GM23338 (cell line): ENCODE measurements at places on chromosomes 4 and X. TPM values are rescaled to one million over a fixed set of nuclear protein-coding genes. Genes with fewer than 3 reads are reported as not detected.
A peak's percentile ranks its signal among the peaks of the same experiment; 100 is the strongest.

DNA sequence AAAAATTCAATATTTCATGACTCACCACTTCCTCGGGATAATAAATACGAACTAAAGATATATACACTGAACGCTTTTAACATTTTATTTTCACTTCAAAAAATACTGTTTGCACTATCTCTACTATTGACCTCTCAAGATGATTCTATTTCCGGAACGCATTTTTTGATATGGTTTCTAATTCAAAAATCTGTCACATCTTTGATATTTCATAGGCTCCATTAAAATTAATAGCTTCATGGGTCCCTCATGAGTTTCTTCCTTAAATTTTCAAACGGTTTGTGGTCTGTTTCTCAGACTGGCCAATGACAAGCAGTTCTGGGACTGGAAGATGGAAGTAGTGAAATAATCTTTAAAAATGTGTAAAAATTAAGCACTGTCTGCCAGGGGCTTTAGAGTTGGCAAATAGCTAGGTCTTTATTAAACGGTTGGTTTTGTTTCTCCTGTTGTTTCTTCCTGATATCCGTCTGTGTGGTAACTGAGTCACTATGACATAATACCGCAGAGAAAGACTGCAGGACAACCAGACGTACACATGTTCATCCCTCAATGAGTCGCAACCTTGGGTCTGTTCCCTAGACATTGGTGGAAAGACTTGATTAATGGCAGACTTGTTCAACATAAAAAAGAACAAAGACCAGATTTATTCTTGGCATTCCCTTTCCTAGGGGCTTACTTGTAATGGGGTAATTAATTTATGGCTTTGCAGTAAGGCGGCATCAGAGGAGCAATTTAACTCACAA lies 133.8 kb downstream of the PALLD start:
- no peak for DNase-seq

GRCh38 chr4:173252024-173252935 lies 81.9 kb downstream of the HMGB2 start:
- DNase-seq = peak; percentile 52

DNA sequence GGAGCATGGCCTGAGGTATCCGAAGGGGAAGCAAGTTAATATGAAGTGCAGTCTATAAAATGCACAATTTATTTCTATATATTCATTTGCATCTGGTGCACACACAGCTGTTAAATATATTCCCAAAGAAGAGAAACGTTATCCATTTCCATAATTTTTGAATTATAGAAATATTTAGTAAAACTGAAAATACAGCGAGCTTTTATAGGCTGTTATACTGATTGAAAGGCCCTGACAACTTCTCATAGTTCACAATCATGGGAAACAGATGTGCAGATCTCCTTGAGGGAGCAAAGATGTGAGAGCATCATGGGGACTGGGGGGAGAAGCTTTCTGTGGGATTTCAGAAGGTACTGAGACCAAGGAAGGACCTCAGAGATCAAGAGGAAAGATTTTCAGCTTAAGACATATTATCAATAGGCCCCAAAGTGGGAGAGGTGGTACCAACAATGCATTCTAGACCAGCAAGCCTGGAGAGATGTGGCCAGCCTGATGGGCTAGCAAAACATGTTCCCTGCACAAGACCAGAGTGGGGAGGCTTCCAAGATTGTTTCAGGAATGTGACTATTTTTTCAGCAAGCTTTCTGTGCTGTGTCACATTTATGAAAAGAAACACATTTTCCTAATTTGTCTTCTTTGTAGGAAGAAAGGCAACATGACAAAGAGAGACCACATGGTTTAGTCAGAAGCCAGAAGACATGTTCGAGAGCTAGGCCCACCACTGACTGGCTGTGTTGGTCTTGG lies 256.0 kb upstream of the SFRP2 start:
- DNase-seq = no peak

DNA sequence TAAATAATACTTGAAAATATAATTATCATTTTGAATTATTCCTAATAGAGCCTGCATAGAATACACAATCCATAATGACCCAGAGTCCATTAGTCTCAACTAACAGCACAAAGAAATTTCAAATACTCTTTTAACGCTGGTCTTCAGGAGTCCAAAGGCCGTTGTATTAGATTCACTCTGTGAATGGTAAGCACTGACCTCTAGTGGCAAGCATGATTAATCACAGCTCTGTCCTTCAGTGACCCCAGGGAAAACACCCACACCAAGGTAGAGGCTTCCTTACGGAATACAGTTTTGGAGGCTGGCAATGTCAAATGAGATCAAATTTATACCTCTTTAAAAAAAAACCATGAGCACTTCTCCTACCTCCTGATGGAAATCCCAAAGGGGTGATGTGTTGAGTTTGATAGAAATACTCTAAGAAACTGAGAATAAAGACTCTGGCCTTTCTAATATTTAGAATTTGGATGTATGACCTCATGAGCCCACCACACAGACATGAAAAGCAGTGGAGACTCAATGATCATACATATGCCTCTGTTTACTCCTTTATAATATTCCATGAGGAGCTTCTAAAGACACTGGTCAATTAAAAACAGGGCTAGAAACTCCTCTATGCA lies 147.2 kb upstream of the DKK2 start:
- peak; percentile 85 for DNase-seq

DNA sequence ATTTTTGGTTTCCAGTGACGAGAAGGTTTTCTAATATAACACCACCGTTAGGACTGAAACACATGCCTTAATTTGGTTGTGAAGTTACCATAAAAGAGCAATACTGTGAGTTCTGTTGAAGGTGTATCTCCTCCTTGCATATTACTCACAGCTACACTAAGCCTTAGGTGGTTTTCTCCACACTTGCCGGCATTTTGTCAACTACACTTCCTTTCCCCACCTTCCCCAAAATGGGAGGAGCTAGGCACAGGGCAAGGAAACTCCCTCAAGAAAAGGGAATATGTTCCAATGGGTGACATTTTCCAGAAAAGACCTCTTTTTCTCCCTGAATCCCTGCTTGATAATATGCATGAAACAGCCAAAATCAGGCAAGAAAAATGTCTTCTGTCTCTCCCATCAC lies 44.8 kb downstream of the RELL1 start:
- peak; percentile 27 for DNase-seq

Gene COX7B2
- not detected in 2 replicates for polyA plus RNA-seq

DNA sequence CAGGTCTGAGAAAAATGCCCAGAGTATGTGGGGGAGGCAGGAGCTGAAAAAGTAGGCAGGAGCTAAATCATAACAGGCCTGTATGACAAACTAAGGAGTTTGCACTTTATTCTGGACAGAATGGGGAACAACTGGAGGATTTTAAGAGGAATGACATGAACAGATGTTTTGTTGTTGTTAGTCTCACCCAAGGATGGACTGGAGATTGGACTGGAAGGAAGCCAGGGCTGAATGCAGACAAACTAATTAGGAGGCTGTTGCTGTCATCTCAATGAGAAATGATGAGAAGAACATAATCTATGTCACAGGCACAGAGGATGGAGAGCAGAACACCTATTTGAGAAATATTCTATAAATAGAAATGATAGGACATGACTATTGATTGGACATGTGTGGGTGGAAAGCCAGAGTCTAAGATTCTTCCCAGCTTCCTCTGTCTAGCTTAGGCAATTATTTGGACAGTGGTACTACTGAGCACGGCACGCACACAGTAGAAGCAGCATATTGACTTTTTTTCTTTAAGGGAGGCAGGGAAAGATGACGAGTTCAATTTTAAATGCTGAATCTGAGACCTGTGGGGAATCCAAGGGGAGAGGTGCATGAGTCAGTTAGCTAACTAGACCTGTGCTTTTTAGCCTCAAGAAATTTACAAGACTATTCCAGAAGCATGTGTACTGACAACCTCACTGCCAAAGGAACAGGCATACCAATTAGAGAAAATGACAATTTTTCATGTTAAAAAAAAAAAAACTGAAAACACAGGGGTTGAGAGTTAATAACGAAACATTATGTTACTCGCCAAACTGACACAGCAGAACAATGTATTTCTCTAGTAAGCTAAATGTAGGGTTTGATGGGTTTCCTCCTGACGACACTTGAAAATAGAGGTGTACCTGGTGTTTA lies 963 bp upstream of the USO1 start:
- DNase-seq = no peak

GRCh38 chr4:6331018-6331417 lies 61.4 kb downstream of the WFS1 start:
- DNase-seq = peak; percentile 73

Gene XPNPEP2
- polyA plus RNA-seq = not detected in 2 replicates

DNA sequence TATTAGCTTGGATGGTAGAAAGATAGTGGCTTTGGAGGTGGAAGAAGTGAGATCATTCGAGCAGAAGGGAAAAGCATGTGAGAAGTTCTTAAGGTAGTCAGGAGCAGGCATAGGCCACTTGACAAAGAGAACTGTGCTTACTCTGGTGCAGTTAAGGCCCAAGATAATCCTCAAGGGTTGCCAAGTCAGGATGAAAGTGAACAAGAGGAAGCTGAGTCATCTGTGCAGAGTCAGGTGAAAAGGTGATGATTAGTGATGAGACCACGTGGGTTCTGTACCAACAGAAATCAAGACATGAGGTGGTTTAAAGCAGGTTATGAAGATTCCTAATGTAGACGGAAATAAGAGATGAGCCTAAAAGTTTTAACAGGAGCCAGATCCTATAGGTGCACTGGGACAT lies 369.8 kb downstream of the DTHD1 start:
- no peak for DNase-seq

- DNase-seq = no peak
Measured at GRCh38 chrX:150542846-150543229, 25.6 kb upstream of the MTM1 start.

DNA sequence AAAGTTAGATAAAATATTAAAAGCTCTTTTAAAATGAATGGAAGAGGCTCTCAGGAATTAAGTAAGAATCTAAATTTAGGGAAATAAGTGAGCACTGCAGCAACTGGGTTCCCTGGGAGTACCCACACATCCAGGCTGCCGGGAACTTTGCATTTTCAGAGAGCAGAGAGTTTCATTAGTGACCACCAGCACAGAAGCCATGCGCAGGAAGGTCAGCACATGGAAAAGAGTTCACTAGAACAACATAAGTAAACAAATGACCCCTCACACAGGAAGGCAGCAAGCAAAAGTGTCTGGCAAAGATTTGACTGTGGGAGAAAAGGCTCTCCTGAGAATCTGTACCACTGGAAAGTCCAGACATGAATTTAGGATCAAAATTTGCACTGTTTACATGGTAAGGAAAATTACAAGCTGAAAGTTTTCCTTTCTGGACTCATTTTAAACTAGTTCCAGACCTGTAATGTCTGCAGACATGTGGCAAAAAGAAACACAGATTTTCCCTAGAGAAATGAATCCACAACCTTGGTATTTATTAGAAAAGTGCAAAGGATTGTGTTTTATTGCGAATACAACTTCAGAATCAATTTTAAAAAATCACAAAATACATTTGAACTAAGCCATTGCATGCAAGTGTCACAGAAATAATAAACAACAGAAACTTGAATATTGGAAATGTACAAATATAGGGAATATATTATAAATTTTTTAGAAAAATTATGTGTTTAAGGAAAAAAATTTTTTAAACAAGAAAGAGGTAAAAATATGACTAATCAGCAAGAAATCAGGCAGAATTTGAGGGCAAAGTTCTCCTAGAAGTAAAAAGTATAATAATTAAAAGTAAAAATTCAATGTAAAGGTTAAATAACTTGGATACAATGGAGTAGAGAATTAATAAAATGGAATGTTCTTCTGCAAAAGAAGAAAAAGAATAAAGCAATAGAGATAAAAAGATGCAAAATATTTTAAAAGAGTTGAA lies 18.4 kb upstream of the MYOZ2 start:
- DNase-seq = no peak

DNA sequence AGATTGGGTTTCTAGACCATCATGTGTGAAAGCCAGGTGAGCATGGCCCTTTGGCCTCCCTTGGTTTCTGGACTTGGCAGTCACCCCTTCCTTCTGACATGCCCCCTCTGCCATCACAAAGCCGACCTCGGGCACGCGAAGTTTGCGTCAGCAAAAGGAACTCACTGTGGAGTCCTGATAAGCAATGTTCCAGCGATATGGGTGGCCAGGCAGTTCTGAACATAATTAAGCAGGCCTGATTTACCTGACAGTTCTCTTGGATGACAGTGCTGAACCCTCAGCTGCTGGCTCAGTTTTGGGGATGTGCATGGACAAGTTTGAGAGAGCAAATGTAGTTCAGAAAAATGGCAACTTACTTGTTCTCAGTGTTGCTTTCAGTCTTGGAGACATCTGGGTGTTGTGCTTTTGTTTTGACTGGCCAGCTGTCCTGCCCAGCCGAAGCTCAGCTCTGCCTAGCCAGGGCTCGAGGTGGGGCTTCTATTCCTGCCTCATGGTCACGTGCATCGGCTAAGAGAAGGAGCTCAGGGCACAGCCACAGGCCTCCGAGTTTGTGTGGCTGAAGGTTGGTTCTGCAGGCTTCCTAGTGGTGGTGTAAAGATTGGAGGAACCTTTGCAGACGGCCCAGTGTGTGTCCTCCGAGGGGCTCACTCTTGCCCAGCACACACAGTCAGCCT lies 78.3 kb downstream of the CLDN34 start:
- no peak for DNase-seq
